SHP77 treated with DMSO at 0.1 percent for 48 hours (cell line): ENCODE measurements at places on chromosomes 12 and 14.

DNA sequence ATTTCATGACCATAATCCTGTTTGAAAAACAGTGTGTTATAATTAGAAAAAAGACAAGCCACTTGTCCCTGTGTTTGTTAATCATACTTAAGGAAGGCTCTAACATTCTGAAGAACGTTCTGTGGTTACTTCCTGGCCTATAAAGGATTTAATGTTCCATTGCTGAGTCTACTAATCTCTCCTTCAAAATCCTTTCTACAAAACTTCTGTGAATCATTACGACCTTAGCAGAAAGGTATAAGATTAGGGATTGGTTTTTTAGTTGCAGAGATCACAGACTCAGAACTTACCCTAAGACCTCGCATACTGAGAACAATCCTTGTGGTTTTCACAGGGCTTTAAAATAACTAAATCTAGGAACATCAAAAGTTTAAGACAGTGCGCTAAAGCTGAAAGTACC lies 48.3 kb downstream of the TMCC3 start:
- DNase-seq, result no peak

DNA sequence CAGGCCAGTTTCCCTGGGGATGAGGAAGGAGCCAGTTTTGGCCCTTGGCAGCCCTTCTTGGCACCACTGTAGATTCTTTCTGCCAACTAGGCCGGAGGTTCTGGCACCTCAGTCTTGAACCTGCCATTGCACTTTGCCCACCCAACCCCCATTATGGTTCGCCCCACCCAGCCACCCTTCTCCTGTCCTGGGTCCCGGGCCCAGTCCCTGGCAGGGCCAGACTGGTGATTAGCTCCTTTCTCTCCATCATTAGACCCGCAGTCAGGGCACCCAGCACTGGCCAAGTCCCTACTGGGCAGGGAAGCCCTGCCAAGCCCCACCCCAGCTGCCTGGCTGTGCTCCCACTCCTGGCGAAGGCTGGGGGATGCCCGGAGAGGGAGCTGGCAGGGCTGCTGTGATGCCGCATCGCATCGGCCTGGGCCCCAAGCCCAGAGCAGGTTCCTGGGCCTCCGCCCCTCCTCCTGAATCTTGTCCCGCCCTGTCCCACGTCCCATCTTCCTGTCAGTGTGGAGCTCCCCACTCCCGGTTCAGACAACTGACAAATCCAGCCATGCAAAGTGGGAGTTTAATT lies 9.8 kb downstream of the FAM222A start:
- DNase-seq, result no peak

DNA sequence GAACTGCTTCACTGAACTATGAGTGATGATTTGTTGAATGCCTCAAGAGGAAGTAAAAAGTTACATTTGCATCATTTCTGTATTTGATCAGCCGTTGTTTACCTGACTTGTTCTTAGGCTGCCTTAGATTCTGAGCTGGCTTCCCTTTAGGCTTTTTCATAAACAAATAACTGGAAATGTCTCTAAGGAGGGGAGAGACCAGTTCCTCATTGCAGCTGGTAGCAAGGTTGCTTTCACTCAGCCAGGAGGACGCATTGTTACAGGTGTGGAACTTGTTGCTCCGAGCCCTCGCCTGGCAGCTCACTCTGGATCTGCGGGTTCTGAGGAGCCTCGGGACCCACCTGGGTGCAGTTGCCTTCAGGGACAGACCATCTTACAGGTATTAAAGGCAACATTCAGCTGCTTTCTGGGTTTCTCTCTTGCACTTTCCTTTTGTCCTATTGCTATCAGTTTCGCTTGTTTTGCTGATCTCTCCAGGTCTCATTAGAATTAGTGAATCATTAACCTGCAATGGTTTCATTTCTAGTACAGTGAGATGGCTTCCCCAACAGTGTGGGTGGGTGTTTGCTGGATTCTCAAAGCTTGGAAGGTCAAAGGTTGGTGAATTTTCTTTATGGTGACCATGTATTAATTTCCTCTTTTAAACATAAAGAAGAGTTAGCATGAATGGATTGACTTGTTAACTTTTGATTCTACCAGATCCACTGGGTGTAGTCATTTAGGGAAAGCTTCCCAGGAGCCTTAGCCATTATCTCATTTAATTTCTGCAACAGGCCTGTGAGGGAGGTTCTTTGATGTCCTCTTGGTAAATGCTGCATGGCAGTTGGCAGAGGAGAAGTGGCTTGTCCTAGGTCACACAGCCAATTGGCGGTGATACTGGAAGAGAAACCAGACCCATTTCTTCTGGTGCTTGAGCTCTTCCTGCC lies at the start of gene PLEKHG7:
PLEKHG7 (plus strand) TSS at position 236 of the 926 bp plus-strand sequence. CDS start 3,643 bp downstream, outside the sequence.
- DNase-seq, result no peak

DNA sequence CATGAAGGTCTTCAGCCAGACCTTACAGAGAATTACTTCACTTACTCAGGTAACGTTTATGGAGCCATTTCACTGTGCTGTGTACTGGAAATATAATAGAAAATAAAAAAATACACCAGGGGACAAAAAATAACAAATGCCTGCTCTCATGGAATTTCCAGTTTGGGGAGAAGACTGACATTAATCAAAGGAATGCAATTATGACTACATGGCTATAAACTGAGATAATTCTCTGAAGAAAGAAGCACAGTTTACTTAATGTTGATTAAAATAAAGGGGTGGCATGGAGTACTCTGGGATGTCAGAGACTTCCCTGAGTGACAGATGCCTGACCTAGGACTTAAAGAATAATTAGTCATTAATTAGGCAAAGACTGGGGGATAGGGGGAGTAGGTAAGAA lies 59.0 kb downstream of the DENND5B start:
- DNase-seq, result no peak

- no peak for DNase-seq
Observed at GRCh38 chr12:120485961-120486881, 9.7 kb upstream of the DYNLL1 start.

- no peak for DNase-seq
Observed at GRCh38 chr12:93886533-93887511, 209.6 kb downstream of the CRADD start.

- no peak for DNase-seq
Observed at GRCh38 chr12:93191423-93191822, 186.3 kb upstream of the NUDT4 start.

- DNase-seq, result no peak
Observed at GRCh38 chr12:24044941-24045703, 95.7 kb upstream of the SOX5 start.

DNA sequence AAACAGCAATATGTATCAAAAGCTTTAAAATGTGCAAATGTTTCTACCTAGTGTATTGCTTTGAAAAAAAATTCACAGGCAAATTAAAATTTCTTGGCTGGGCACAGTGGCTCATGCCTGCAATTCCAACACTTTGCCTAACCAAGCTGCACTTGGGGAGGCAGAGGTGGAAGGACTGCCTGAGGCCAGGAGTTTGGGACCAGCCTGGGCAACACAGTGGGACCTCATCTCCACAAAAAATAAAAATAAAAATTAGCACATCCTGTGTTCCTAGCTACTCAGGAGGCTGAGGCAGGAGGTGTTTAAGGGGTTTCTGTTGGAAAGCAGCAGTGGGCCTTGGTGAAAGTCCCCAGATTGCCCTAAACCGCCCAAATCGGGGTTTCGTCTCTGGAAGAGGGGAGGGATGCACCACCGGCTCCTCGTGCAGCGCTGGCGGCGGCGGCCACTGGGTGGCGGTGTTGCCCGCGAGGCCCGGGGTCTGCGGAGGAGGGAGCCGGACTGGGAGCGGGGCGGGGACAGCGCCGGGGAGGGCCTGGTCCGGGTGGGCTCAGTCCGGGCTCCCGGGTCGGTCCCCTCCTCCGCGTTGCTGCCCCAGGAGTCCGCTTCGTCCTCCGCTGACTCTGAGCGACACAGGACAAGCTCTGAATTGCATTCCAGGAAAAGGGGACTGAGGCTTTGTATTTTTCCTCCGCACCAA lies 265.6 kb downstream of the AACS start:
- DNase-seq, result no peak

DNA sequence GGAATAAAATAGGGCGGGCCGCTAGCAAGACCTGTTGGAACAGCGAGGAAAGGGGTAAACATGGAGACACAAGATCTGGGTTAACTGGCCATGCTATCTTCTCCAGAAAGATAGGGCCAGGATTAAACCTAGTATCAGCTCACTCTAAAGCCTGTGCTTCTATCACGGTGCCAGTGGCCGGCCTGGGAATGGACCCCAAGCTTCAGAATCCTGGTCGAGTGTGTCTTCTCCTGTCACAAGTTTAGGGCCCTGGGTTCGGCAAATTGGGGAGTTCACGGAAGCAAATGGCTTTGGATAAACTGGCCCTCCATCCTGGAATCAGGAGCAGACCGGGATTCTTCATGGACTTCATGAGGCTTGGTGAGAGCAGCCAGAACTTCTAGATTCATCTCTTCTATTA lies 82.2 kb downstream of the LGMN start:
- no peak for DNase-seq

- DNase-seq, result no peak
Observed at GRCh38 chr14:75363570-75364227, 64.1 kb upstream of the JDP2 start.
